ENCODE measurements at places on chromosomes 7 and 10. TPM values are rescaled to one million over a fixed set of nuclear protein-coding genes. Genes with fewer than 3 reads are reported as not detected.

The AKR1C8 gene
- total RNA-seq = not detected

The SCD gene
- 89.5 TPM for total RNA-seq

The TMEM184A gene
- not detected for total RNA-seq

The MOGAT3 gene
- not detected for total RNA-seq

The FFAR4 gene
- not detected for total RNA-seq

The GNAT3 gene
- total RNA-seq = not detected

The CFAP69 gene
- 8.4 TPM for total RNA-seq

The CDC14C gene
- total RNA-seq = not detected

The LRRTM3 gene
- total RNA-seq = not detected

The SPDYE5 gene
- total RNA-seq = not detected

The GRID1 gene
- total RNA-seq = 0.12 TPM

The JMJD1C gene
- 68.8 TPM for total RNA-seq

The MKRN1 gene
- 58.3 TPM for total RNA-seq

The RAB19 gene
- total RNA-seq = not detected

The IPMK gene
- 10.2 TPM for total RNA-seq

The ZNF33B gene
- total RNA-seq = 4.2 TPM

The ELFN1 gene
- total RNA-seq = 0.68 TPM

The TUBAL3 gene
- not detected for total RNA-seq

The GNA12 gene
- 53.3 TPM for total RNA-seq

The SNX8 gene
- 14.3 TPM for total RNA-seq

The TAS2R4 gene
- 0.12 TPM for total RNA-seq

The SLC13A1 gene
- total RNA-seq = not detected

The UNCX gene
- total RNA-seq = not detected

The PSPH gene
- total RNA-seq = 15.4 TPM

The IGFBP3 gene
- 1,022 TPM for total RNA-seq

The NYAP1 gene
- total RNA-seq = 0.59 TPM

The ABCB4 gene
- not detected for total RNA-seq

The ADAMTS14 gene
- total RNA-seq = 0.50 TPM

The SPDYE8 gene
- not detected for total RNA-seq

The GIMAP6 gene
- 2.6 TPM for total RNA-seq

The RSU1 gene
- 66.0 TPM for total RNA-seq

The ADARB2 gene
- total RNA-seq = not detected

The CPA4 gene
- 1.3 TPM for total RNA-seq

The SPAM1 gene
- total RNA-seq = not detected

The UCN3 gene
- total RNA-seq = not detected
